ENCODE measurements at places on chromosomes 2 and 18.
A peak's percentile ranks its signal among the peaks of the same experiment; 100 is the strongest.

DNA sequence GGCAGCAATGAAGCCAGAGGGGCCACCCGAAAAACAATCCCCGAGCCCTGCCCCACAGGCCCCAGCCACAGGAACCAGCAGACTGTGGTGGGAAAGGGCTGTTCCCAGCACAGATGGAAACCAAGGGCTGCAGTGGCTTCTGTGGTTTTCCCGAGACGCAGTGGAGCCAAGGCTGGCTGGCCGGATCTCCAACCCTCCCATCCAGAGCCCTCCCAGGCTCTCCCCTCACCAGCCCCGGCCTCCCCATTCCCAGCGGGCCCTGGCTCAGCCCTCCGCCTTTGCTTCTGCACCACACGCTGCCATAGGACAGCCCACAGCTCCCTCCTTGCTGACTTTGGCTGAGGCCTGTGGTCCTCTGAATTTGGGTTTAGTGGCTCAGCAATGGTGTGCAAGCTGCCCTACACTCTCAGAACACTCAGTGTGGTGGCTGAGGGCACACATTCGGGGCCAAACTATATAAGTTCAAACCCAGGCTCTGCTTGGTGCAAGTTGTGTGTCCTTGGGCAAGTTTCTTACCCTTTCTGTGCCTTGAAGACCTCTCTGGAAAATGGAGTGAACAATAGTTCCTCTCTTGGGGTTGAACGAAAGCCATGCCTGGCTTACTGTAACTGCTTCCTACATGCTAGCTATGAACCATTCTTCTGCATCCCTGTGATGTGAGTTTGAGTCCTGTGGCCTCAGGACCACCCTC is 200.1 kb downstream of the SMAD7 start:
- no peak for DNase-seq

DNA sequence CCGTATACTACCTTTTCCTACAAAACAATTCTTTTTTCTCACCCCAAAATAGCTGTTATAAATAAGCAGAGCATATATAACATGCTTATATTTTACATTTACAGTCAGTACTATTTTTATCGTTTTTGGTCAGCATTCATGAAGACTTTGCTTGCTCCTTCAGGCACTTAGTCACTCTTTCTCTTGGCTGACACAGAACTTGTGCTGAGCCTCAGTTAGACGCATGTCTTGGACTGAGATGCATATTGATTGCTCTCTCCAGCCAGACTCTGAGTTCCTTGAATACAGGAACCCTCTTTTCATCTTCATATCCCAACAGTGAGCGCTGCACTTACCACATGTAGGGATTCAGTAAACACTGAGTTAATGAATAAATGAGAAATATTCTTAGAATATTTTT is 158.3 kb downstream of the RTN4 start:
- DNase-seq: no peak

GRCh38 chr18:75161256-75162028 is 47.5 kb downstream of the PTGR3 start:
- no peak for DNase-seq

GRCh38 chr2:105858868-105859693 is 114.4 kb downstream of the NCK2 start:
- DNase-seq: no peak

DNA sequence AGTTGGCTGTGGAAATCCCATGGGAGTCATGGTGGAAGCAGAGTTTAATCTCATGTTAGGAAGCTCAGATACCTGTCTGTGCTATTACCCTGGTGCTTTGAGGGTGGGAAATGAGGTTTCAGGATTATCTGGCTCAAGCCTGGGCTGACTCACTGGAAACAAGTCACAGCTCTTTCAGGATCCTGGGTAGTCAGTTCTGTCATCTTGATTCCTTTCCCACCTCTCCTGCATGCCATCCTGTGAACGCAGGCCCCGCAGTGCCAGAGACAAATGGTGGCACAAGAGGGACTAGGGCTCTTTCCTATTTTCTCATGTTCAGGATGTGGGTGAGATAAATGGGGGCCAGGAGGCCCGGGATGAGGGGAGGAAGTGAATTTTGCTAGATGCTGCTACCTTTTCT is 3.7 kb upstream of the FAM136A start:
- DNase-seq: no peak

GRCh38 chr2:164515030-164515429 is 106.3 kb downstream of the GRB14 start:
- no peak for DNase-seq

GRCh38 chr2:28325567-28326468 is 66.8 kb upstream of the FOSL2 start:
- DNase-seq: peak; percentile 16

DNA sequence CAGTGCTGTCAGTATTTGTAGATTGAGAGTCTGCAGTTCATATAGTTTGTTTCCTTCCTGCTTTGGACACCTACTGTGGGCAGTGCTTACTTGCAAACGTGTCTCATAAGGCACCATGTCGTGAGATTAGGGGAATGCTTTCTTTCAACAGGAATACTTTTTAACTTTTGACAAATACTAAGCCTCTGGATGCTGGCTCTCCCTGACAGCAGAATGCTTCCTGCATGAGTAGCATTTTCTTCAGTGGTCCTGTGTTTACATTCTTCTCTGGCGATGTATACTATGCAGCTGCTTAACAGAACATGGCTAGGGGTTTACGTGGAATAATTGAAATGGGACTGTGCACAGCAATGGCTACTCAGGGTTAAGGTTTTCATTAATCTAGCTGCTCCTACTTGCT is 807.5 kb downstream of the MBD2 start:
- DNase-seq: no peak

DNA sequence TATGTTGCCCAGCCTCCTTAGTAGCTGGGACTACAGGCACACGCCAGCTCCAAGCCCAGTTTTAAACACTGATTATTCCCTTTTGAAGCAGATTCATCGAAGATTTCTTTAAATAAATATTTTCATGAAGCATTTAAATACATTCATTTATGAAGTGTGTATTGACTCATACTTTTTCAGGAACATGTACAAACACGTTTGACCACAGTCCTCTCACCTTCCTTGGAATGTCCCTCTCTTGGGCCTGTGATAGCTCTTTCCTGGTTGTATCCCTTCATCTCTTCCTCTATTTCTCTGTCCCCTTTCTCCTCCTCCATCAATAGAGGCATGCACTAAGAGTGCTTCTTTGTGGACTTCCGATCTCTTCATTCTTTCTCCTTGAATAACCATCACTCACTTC is 2.5 kb downstream of the PSTPIP2 start:
- no peak for DNase-seq

GRCh38 chr2:20188851-20189250 is 36.1 kb downstream of the SDC1 start:
- no peak for DNase-seq

DNA sequence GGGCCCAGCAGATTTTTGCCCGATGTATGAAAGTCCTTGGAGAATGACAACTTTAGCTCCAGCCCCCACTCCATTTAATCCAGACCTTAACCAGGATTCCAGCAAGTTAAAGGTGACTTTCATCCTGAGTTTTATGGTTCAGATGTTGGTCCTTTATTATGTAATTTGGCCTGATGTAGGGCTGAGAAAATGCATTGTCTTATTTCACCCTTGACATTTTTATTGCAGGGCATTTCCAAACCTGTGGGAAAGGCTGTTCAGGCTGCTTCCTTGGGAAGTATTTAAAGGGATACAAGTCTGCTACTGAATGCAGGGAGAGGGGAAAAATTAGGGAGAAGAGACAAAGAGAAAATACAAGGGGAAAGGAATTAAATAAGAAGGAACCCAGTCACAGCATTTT is 48.8 kb downstream of the ASB1 start:
- DNase-seq: no peak

DNA sequence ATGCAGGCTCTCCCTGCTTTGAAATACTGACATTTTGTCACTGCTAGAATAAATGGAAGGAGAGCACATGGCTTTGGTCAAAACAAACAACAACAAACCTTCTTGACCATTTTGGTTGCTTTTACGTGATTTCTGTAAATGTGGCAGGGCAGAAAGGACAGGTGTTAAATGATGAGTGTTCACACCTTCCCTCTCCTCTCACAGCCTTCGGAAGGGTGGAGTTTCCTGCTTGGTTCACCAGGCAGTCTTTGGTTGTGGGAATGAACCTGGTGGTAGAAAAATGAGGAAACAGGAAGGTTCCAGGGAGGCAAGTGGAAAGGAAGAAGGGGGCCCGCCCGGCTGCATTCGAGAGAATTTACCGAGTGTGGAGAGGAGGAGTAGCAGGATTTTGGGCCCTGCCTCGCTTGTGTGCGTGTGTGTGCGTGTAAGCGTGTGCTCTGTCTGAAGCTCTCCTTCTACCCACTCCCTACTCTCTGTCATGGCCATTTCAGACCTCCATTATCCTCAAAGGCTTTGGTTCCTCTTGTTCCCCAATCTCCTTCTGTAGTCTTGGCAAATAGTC is 23.7 kb upstream of the SPP2 start:
- DNase-seq: no peak

DNA sequence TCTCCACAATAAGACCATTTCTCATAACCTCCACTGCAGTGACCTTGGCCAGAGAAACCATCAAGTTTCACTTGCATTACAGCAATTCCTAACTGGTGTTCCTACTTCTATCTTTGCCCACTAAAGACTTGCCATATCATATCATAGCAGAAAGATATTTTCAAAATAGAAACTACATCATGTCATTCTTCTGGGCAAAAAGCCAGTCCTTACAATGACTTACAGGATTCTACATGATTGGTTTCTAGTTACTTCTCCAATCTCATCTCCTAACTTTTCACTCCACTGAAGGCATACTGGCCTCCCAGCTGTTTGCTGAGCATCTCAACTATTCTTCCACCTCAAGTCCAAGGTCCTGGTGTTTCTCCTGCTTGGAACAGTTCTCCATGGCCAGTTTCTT is 151.4 kb downstream of the HNMT start:
- no peak for DNase-seq

GRCh38 chr2:104388296-104388695 is 465.6 kb upstream of the POU3F3 start:
- no peak for DNase-seq

DNA sequence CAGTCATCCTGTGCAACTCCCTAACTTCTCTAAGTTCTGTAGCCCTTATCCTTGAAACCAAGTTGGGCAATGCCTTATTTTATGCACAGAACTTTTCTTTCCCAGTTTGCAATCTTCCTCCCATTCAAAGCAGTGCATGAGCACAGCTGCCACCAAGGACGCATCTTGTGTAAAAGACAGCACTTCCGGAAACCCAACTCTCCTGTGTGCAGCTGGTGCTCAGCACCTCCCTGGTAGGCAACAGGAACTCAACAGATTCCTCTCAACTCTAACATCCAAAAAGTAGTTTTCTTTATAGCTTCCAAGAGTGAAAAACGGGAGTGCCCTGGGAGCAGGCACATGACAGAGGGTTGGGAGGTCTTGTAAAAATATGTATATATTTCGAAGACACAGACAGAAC is 2.2 kb downstream of the TMEM18 start:
- DNase-seq: no peak

- DNase-seq: no peak
Measured at GRCh38 chr2:1394709-1395408, 18.4 kb upstream of the TPO start.

GRCh38 chr18:55116863-55117262 is 157.6 kb upstream of the CCDC68 start:
- no peak for DNase-seq

GRCh38 chr2:52597346-52597745 is 1170.3 kb upstream of the CHAC2 start:
- no peak for DNase-seq
